Thoracic aorta (tissue), 2 donors: ENCODE measurements at places on chromosomes 13 and 19.

DNA sequence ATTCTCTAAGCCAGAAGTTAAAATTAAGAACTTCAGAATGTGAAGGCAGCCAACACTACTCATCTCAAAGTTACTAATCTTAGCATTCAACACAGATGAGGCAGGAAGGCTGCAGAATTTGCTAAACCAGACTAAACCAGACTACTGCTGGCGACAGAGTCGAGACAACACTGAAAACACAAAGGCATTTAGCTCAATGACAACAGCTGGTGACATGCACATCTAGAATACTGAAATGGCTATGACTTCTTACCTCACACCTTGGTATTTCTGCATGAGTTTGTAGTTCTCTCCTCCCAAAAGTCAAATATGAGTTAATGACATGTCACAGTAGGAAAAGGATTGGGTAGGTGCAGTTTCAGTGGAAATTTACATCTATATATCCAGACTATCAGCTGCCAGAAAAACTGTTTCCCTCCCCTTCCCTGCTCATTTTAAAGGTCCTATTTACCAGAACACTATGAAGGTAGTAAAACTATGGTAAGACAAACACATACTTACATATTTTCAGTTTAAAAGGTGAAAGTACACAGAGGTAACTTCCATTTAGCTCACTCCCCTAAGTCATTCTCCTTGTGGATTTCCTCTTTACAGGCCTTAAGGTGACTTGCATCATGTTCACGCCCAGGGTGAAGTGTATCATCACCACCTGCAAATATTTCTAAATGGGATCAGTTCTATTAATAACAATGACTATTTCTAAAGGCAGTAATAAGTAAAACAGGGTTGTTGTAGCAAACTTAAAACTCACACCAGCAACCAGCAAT is 21.4 kb downstream of the FOXO1 start:
- no peak for DNase-seq

DNA sequence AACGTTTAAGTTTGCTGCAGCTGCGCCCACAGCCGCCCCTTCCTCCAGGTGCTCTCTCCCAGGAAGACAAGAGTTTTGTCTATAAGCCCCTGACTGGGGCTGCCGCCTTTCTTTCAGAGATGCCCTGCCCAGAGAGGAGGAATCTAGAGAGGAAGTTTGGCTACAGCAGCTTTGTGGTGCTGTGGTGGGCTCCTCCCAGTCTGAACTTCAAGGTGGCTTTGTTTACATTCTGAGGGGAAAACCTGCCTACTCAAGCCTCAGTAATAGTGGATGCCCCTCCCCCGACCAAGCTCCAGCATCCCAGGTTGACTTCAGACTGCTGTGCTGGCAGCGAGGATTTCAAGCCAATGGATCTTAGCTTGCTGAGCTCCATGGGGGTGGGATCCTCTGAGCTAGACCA is 6.4 kb upstream of the ERICH6B start:
- DNase-seq = no peak

DNA sequence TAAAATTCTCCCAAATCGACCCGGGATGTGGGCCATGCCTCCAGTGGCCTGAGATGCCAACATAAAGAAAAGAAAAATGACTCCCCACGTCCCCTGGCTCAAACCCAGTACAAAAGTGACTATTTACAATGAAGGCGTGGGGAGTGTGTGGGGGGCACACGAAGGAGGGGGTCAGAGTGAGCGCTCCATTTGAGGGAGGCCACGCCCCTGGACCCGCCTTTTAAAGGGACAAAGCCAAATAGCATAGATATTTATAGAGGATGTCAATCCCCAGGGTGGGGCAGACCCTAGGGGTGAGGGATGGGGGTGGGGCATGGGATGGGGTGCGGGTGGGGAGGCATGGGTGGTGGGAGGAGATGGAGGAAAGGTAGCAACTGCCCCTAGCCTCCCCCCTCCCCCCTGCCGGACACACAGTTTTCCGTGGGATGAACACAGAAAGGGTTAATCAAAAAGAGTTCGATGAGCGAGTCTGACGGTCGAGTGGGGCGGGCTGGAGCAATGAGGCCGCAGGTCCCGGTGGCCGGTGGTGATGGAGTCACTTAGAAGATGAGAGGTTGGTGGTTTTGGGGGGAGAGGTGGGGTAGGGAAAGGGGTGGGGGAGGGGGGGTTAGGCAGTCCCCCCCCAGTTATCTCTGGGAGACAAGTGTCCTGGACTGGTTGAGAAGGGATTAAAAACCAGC is 20.1 kb upstream of the NANOS2 start:
- no peak for DNase-seq

DNA sequence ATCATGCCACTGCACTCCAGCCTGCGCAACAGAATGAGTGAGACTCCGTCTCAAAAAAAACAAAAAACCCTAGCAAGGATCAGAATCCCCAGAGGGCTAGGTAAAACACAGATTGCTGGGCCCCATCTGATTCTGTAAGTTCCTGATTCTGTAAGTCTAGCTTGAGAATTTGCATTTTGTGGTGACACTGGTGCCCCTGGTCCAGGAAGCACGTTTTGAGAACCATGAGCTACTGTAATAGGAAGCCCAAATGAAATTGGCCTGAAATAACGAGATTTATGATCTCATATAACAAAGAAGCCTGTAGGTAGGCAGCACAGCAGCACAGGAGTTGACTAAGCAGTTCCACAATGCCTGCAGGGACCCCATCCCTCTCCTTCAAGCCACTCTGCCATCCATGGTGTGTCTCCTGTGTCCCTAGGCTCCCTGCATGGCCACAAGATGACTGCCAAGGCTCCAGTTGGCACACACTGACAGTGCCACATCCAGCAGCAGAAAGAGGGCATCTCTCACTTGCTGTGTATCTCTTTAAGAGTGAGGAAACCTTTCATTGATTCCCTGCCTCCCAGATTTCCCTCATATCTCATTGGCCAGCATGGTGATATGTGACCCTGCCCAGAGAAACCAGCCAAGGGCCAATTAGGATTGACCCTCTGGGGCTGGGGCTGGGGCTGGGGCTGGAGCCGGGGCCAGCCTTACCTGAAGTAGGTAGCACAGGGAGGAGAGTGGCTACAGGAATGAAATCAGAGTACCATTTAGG is 21.7 kb downstream of the SIPA1L3 start:
- no peak for DNase-seq

GRCh38 chr13:99577934-99578917 is 77.0 kb downstream of the TM9SF2 start:
- DNase-seq = no peak
